ENCODE measurements at places on chromosomes 12 and 14.

DNA sequence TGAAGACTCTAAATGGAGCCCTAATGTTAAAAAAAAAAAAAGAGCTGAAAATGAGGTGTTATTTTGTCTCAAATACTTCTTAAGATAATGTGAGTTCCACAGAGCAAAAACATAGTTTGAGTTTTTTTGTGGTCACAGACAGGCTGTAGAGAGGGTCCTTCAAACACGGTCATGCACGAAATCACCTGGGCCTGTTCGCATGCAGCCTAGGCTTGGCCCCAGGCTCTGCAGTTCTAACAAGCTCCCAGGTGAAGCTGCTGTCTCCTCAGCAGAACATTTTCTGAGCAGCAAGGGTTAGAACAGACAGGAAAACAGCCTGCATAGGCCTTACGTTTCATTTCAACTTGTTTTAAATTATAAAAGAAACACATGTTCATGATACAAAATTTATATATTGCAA is 65.4 kb upstream of the TBPL2 start:
- DNase-seq = no peak

- DNase-seq = peak; percentile 12
Measured at GRCh38 chr12:53696285-53696654, 20.4 kb upstream of the ATP5MC2 start.

GRCh38 chr14:42322531-42323284 is 716.0 kb downstream of the LRFN5 start:
- DNase-seq = no peak

DNA sequence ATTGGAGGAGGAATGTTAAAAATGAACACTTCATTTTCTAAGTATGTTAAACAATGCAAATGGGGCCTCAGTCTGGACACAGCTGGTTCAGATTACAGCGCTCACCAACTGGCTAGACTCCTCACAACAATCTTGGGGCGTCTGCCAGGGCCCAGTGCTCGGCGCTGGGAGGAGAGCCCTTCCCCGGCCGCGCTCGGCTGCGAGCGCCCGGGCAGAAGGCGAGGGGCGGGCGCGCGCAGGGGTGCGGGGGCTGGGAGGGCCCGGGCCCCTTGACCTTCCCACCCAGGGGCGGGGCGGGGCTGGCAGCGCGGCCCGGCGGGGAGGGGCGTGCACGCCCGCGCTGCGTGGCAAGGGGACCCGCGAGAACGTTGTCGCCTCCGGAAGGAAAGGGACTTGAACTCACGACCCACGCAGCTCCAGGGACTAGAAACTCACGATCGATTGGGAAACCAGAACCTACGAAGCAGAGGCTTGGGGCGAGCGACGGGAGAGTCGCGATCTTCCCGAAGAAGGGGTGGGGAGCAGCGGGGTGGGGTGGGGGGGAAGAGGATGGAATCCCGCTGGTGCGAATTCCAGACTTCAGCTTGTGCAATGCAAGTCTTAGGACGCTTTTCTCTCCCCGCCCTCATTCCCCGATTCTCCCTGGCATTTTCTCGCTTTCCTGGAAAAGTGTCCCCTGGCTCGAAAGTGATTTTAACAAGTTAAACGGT is at the start of gene FBLN5:
Gene FBLN5 (minus strand): TSS at position 220 of the 710 bp plus-strand sequence. CDS start 465 bp downstream, outside the sequence.
- DNase-seq = peak; percentile 19

DNA sequence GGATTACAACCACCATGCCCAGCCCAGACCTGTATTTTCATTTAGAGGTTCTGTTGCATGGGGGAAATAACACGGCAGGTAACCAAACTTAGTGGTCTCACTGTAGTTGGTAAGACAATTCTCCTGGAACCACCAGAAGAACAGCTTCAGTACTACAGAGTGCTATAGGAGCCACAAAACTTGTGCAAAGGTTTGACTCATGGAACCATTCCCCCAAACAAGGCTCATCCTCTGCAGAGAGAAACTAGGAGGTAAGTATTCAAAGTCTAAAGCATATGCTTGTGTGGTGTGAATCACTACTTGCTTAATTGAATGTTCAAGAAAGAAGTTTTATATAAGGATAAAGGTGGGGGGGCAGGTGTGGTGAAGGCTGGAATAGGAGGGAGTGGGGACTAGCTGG is 58.7 kb downstream of the GNS start:
- peak; percentile 21 for DNase-seq

DNA sequence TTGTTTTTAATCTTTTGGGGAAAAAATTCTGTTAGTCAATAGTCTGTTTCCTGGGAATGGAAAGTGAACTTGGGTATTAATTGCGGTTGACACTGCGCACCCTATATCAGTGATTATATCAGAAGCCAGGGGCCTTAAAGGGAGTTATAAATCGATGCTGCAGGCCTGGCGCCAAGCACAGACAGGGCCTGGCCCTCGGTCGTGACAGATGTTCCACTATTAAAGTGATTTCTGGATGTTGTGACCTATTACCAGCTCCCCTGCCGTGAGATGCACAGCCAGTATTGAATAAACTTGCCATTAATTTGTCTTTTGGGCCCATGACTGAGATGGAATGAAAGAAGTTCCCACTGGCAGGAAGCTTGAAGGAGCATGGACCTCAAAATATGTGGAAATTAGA is 45.1 kb upstream of the KITLG start:
- no peak for DNase-seq

- no peak for DNase-seq
Measured at GRCh38 chr12:52227606-52228166, 5.4 kb upstream of the KRT7 start.

GRCh38 chr12:22738945-22739344 is 114.0 kb downstream of the ETNK1 start:
- DNase-seq = no peak

DNA sequence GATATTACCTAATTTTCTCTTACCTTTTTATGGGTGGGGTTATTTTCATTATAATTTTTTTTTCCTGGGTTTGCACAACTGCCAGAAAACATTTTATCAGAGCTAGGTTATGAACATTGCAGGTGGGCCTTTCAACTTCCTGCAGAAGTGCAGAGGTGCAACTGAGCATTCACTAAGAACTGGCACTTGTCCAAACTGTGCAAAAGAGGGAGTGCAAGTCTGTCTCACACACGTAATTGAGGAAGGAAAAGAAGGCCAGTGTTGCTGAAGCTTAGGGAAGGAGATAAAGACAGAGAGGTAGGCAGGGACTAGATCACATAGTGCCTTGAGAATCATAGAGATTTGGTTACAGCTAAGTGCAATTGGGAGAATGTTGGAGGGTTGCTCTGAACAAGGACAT is 14.1 kb upstream of the AMN1 start:
- no peak for DNase-seq

DNA sequence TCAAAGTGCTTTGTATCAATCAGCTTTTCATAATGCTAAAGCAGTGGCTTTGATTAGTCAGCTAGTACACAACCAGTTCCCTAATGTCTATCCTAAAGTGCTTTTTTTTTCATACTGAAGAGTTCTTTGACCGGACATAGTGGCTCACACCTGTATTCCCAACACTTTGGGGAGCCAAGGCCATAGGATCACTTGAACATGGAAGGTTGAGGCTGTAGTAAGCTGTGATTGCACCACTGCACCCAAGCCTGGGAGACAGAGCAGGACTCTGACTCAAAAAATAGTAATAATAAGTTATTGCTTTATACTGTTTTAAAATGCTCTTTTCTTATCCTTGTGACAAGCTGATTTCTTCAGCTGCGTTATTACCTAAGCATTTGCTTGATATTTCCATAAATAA is 154.6 kb upstream of the AEBP2 start:
- no peak for DNase-seq

GRCh38 chr14:70885343-70886022 is 21.8 kb upstream of the PCNX1 start:
- peak; percentile 85 for DNase-seq

- no peak for DNase-seq
Measured at GRCh38 chr12:64184216-64184615, 37.9 kb downstream of the KICS2 start.

- DNase-seq = no peak
Measured at GRCh38 chr12:81284137-81284536, 206.3 kb downstream of the ACSS3 start.

DNA sequence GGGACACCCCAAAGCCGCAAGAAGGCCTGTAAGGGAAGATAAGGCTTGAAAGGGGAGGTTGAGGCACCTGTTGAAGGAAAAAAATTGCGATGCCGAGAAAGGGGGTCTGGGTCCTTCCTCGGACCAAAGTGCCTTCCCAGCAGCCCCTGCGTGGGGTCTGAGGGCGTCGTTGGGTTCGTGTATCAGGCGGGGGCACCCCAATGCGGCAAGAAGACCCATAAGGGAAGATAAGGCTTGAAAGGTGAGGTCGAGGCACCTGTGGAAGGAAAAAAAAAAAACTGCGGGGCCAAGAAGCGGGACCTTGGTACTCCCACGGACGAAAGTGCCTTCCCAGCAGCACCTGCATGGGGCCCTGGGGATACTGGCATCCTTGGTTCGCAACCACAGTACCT is 277.5 kb downstream of the ALG10 start:
- no peak for DNase-seq

DNA sequence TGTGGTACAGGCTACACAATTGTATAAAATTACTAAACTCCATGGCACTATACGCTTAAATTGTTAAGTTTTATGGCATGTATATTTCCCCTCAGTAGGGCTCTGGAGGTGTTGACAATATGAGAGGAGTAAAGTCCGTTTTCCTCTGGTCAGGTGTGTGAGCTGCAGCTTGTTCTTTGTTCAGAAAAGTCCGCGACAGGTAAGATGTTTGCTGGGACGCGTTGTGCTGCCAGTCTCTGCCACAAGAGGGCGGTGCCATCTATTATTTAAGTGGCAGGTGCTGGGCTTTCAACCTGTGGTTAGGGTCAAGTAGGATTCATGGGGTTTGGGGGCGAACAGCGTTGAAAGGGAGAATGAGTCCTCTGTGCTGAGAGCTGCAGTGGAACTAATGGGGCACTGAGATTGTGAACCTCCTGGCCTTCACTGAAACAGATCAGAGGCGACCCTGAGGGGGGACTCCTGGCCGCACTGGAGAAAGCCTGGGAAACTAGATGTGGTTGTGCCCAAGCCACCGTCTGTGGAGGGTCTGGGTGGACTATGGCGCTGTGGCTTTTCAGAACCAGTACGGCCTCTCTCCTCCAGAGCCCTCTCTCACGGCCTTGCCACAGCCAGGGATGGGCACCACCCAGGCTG is 179.0 kb downstream of the SLC15A4 start:
- DNase-seq = peak; percentile 44

- DNase-seq = no peak
Measured at GRCh38 chr12:111408686-111409402, 3.1 kb downstream of the SH2B3 start.

- no peak for DNase-seq
Measured at GRCh38 chr14:42731480-42731879, 1124.8 kb downstream of the LRFN5 start.

- DNase-seq = no peak
Measured at GRCh38 chr12:3137814-3138445, 60.8 kb downstream of the TSPAN9 start.

- DNase-seq = no peak
Measured at GRCh38 chr12:21502872-21503271, 1.3 kb downstream of the GOLT1B start.

- DNase-seq = no peak
Measured at GRCh38 chr12:21571046-21571445, 33.6 kb downstream of the GYS2 start.

DNA sequence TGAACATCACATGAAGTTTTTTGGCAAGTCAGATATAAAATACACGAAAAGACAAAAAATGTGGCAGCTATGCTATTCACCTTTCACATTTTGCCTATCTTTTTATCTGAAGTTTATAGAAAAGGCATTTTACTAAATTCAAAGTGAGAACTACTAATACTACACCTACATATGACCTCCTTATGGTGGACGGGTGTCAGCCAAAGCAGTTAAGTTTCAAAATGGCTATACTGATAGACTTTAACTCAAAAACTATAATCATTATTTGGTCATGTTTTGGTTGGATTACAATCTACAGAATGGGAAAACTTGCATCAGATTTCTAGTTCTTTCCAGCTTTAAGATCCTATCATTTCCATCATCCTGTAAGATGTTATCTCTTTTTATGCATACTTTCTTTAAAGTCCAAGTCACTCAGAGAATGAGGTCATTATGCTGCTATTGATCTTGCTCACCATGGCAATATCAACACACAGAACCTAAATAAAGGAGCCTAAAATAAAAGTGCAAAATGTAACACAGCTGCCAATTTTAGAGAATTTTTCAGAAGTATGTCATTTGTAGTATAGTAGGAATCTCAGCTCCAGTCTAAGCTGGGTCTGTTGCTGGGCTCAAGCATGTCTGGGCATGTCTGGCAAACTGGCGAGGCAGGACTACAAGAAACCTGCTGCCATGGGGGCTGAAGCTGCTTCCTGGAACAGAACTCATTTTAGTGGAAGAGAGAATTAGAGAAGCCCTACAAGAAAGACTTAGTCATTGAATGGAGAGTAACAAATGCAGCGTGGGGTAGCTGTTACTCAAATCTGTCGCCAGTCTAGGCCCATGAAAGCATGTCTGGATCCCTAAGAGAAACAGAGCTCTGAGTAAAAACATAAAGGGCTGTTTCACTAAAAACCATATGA is 7.6 kb upstream of the AEBP2 start:
- peak; percentile 75 for DNase-seq

DNA sequence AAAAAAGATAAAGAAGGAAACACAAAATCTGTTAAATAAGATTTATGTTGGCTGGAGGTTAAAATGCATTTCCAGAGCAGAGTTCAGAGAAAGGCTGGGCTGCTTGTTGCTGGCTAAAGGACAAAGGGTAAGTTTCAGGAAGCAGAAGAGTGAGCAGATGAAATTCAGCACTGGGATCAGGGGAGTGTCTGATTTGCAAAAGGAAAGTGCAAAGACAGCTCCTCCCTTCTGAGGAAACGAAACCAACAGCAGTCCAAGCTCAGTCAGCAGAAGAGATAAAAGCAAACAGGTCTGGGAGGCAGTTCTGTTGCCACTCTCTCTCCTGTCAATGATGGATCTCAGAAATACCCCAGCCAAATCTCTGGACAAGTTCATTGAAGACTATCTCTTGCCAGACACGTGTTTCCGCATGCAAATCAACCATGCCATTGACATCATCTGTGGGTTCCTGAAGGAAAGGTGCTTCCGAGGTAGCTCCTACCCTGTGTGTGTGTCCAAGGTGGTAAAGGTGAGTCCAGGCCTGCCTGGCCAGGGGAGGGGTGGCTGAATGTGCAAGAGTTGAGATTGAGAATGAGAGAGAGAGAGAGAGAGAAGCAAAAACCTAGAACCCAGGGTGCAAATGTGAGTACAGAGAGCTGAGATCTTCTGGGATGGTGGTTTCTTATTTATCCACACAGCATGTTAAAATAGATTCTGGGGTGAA is at the start of gene OAS1:
Gene OAS1 (plus strand): TSS at position 251 of the 703 bp plus-strand sequence. CDS start 78 bp downstream, at position 329.
- peak; percentile 59 for DNase-seq

DNA sequence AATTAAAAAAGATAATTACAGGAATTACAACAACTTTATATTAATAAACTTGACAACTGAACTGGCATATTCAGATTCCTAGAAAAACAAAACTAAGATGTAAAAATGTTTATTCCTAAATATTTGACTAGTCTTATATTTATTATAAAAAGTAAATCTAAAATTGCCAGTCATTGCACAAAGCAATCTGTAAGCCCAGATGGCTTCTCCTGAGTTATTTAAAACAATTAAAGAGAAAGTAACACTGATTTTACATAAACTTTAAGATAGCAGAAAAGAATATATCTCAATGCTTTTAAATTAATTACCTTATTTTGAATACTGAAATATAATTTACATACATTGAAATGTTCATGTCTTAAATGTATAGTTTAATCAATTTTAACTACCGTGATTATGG is 434.1 kb upstream of the RPL10L start:
- DNase-seq = no peak

Data from activated naive CD4-positive, alpha-beta T cell treated with anti-CD3 and anti-CD28 coated beads for 36 hours (primary cell).